Esophagus squamous epithelium (tissue), 5 donors: ENCODE measurements at places on chromosomes 12 and 14. TPM values are rescaled to one million over a fixed set of nuclear protein-coding genes. Genes with fewer than 3 reads are reported as not detected.

DNA sequence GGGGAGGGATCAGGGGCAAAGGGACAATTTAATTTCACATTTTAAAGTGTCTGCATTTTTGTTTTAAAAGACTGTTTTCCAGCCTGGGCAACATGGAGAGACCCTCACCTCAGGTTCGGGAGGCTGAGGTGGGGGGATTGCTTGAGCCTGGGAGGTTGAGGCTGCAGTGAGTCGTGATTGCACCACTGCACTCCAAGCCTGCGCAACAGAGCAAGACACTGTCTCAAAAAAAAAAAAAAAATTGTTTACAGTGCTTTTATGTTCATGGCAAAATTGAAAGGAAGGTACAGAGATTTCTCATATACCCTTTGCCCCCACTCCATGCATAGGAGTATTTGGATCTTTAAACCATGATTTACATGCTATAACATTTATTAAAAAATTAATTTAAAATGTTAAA lies 16.4 kb upstream of the HVCN1 start:
- DNase-seq: no peak

- no peak for DNase-seq
Measured at GRCh38 chr12:99948370-99948769, 36.4 kb downstream of the ANKS1B start.

DNA sequence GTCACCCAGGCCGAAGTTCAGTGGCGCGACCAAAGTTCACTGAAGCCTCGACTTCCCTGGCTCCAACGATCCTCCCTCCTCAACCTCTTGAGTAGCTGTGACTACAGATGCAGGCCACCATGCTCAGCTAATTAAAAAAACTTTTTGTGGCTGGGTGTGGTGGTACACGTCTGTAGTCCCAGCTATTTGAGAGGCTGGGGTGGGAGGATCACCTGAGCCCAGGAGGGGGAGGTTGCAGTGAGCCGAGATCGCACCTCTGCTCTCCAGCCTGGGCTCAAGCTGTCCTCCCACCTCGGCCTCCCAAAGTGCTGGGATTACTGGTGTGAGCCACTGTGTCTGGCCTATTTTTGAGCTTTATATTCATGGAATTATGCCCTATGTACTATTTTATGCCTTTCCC lies 18.1 kb upstream of the RAD52 start:
- DNase-seq: no peak

Gene SLC25A47
- total RNA-seq: not detected

DNA sequence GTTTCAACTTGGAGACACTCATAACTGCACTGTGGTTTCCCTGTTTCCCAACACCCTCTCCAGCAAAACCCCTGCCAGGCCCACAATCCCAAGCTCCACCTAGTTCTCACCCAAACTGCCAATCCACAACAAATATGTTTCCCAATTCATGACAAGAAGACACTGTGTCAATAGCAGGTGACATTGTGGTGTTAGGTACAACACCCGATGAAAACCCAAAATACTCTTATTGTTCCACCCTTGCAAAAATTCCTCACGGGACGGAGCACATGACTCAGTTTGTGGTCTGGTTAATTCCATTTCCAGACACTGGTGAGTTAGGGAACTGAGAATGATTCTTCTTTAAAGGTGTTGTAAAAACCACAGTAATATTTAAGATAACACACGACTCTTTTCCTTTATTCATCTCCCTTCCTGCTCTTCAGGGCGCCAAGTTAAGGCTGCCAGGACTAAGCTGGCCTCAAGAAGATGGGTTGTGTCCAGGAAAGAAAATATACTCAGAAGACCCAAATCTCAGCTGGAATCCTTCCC lies 735.5 kb downstream of the MED13L start:
- no peak for DNase-seq

DNA sequence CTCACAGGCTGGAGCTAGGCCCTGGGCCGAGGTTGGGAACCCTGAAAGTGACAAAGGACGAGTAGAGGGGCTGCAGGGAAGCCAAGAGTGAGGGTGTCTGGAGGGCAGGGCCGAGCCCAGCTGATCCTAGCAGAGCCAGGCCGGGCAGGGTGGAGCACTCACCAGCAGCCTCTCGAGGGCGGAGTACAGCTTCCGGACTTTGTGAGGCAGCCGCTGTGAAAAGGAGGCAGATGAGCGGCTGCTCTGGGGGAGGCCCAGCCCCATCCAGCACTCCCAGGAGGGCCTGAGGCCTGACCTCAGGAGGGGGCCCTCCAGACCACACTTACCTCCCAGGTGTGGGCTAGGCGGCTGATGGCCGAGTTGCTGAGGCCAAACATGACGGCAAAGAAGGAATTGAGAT lies 14.7 kb upstream of the ENDOU start:
- DNase-seq: no peak

GRCh38 chr12:31518680-31519227 lies 72.2 kb downstream of the DENND5B start:
- DNase-seq: no peak
